ENCODE measurements at places on chromosomes 3 and 15.

DNA sequence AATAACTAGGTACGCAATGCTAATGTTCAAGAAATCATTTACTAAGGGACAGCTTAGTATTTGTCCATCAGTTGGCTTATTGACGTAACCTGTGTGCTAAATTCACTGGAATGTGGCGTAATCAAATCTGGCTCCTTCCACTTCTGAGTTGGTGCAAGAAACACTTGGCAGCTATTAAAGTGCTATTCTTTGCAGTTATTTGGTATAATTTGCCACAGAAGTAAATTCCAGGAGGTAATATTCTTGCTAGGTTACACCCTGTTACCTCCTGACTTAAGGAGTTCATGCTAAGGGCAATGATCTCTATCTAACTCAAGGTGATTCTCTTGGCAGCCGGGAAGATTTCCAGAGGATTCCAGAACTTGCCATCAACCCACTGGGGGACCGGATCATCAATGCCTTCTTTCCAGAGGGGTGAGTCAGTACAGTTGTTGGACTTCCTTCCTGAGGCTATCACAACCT lies 25.5 kb downstream of the CHP1 start:
- DNase-seq, result no peak

DNA sequence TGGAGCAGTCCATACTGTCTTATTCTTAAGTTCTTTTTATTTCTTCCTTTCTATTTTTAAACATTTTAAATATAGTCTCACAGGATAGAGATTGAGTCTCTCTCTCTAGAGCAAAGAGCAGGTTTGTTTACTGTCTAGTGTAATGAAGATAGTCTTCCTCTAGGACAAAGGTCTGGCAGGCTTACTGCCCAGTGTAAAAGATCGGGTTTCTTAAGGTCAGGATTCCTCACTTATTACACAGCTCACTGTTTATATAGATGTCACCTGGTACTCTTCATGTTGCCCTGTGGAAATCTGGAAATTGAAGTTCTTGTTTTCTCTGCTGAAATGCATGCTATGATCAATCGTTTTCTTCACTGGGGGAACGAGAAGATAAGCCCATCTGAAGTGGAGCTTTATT lies 76.0 kb downstream of the ZBBX start:
- no peak for DNase-seq

GRCh38 chr15:38652183-38652794 lies 87.7 kb upstream of the RASGRP1 start:
- no peak for DNase-seq

DNA sequence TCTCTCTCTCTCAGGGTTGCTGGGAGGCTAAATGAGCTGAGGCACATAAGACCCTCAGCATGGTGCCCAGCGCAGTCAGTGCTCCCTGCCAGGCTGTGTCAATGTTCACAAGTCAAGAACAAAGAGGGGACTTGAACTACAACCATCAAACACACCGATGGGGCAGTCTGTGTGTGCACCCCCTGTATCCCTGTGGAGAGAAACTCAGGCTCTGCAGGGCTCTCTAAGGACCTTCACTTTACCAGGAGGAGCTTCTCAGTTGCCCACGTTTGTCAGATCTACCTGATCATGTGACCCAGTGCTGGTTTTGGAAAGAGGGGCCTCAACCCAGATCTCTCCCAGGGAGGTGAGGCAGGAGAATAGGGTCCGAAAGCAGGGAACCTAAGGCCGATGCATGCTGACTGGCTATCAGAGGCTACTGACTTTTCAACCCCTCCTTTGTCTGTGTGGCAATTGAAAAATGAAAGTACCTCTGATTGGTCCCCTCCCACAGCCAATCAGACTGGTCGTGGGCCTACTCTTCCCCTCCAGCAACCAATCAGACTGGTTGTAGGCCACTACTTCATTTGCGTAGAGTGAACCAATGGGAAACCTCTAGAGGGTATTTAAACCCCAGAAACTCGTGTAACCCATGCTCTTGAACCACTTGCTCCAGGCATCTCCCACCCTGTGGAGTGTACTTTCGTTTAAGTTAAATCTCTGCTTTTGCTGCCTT lies 34.0 kb downstream of the RHCG start:
- DNase-seq, result no peak

DNA sequence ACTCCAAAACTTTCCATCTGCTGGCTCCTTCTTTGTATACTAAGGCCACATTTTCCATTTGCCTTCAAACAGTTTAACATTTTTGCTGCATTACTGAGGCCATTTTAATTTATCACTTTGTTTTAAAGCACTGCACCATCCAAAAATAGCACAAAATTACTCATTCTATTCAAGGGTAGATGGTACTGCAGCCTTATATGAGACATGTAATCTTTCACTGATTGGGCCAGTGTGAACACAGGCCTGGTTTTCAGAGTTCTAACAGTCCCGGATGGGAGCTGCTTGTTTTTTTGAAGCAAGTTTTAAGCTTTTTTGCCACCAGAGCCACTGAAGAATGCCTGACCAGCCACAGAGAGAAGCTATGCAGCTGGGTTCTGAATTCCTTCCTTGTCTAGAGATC lies 172.3 kb upstream of the TSC22D2 start:
- DNase-seq, result no peak

DNA sequence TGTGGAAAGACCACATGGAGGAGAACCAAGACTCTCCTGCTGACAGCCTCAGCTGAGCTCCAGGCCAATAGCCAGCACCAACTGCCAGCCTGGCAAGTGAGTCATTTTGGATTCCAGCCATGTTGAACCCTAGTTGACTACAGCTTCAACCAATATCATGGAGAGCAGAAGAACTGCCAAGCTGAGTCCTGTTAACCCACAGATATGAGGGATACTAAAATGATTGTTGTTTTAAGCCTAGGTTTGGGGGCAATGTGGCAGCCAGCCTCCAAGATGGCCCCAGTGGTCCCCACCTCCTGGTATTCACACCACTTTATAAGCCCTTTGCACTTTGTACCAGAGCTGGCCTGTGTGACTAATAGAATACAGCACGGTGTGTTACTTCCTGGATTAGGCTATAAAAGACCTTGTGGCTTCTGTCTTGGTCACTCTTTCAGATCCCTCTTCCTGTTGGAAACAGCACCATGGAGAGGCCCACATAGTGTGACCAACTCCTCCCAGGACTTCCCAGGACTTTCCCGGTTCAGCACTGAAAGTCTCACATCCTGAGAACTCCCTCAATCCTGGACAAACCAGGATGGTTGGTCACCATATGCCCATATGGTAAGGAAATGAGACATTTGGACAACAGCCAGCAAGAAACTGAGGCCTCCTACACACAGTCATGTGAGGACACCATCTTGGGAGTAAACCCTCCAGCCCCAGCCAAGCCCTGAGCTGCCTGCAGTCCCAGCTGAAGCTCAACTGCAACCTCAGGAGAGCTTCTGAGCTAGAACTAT lies 32.4 kb upstream of the CDV3 start:
- DNase-seq, result no peak
